ENCODE measurements at places on chromosomes 4 and X.

GRCh38 chr4:101846550-101846949 is 56.0 kb downstream of the BANK1 start:
- no peak for DNase-seq

DNA sequence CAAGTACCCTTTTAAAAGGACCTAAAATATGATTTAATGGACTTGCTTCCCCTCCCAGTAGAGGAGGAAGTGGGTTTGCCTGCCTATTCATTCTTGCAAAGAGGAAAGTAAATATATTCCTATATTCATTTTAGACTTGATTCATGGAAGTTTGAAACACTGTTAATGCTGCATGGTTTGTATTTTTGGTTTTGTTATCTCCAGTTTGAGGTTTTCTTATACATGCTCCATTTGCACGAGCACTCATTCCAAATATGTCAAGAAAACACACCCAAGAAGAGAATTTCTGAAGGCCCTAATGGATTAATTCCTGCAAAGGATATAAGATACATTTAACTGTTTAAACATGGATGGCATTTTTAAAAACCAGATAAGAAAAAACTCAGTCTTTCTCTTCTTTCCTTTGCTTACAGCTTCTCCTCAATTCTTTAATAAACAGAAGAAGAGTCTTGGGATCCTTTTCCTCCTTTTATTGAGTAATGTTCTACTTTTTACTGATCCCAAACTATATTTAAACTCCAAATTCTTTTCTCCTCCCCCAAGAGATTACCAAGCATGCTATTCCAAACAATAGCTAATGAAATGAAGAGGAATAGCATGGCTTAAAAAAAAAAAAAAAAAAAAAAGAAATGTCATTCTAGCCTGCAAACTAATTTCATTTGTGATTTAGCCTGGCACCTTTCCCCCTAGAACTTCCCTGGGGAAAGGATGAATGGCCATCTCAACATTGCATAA is 54.6 kb upstream of the LDB2 start:
- DNase-seq, result no peak

GRCh38 chr4:124337874-124338273 is 374.7 kb downstream of the ANKRD50 start:
- DNase-seq, result no peak

DNA sequence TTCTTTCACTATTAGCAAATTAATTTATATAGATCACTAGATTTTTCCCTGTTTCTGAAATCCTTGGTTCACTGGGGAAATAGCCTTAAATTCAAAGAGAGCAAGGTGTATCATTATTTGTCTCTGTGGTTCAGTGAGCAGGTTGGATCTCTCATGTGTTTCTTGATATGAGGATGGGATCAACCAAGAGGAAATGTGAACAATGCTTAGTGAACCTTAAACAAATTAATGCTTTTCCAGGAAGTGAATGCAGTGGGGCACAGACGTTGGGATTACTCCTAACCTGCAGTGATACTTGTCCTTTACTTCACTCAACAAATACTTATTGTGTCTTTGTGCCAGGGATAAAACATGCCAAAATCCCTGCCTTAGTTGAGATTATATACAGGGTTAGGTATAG is 193.2 kb downstream of the SHROOM3 start:
- no peak for DNase-seq

DNA sequence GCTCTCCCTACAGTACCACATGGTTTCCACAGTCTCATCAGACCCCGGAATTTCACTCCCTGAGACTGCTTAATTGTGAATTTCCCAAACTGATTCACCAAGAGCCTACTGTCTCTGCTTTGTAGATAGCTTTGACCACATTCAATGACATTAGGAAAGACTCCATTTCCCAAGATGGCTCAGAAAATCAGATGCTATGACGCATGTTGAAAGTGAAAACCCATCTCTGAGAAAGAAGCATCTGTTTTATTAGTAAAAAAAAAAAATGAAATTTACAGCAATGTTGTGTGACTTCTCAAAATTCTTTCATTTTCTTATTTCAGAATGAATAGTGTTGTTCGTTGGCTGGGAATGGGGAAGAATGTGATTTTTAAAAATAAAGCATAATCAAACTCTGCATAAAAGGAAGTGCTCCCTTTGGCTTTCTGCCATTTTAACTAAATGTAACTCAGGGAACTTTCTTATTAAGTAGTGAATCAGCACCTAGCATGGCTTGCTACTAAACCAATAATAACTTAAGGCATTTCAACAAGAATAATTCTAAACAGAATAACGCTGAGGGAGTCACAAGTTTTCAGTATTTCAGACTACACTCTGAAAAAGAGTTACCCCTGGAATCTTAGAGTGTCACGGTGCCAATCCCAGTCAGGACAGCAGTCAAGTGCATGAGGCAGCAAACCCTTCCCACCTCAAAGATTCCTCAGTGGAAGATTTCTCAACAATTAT is 97.4 kb upstream of the MYOZ2 start:
- DNase-seq, result no peak

DNA sequence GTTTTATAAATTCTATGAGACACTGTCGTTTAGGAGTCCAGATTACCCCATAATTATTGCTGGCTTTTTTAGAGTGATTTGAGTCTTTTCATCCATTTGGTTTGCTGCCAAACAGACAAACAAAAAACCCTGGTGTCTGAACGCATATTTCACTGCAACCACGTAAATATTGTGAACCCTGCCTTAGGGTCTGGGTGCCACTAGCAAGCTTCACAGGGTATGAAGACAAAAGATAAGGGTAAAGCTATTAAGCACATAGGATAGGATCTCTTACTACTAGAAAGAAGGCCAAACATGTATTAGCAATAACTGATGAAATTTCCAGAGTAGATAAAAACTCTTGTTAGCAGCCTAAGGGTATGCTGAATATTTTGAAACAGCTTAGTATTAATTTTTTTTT is 143.3 kb downstream of the BANK1 start:
- no peak for DNase-seq
